Globus pallidus (tissue), 1 donor: ENCODE measurements at places on chromosomes 2 and 18.

- DNase-seq: no peak
Observed at GRCh38 chr2:151842830-151843690, 14.8 kb upstream of the ARL5A start.

- DNase-seq: no peak
Observed at GRCh38 chr2:86308356-86308755, 29.1 kb downstream of the REEP1 start.

DNA sequence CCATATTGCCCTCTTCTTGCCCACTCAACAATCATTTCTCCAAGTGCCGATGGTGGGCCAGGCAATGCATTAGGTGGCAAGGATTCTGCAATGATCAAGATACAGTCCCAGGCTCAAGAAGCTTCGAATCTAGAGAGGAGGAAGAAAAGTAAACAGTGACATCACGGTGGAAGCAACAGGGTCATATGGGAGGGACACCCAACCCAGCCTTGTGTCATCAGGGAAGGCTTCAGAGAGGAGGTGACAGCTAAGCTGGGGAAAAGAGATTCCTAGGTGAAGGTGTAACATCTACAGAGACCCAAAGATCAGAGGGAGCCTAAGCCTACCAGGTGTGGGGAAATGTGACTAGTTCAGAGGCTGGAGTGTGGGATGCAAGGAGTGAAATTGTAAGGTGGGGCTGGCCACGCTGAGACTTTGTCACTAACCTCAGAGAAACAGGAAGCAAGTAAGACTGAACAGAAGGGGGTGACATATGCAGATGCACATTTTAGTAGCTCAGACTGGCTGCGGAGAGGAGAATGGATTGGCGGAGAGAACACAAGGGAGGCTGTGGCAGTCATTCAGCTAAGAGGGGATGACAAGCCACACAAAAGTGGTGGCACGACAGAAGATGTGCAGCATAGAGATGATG is 104.9 kb downstream of the ANKRD44 start:
- DNase-seq: no peak

DNA sequence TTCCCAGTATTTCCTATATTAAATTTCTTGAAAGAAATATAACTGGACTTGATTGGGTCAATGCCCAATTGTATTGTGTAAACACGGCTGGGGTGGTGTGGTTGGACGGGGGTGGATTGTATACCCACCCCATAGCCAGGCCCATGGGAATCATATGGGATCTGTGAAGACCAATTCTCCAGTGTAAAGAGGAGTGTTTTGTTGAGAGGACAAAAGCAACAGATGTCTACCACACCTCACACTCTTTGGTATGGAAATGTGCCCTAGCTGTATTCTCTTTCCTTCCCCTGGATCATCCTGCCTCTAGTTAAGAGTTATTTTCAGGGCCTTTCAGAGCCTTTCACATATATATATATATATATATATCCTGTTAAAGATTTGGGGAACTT is 57.5 kb upstream of the TGIF1 start:
- no peak for DNase-seq

- DNase-seq: no peak
Observed at GRCh38 chr2:126614524-126615227, 41.3 kb upstream of the GYPC start.

- DNase-seq: no peak
Observed at GRCh38 chr2:236397681-236398080, 133.5 kb upstream of the ASB18 start.

- DNase-seq: no peak
Observed at GRCh38 chr2:48347712-48348111, 182.2 kb upstream of the STON1 start.

DNA sequence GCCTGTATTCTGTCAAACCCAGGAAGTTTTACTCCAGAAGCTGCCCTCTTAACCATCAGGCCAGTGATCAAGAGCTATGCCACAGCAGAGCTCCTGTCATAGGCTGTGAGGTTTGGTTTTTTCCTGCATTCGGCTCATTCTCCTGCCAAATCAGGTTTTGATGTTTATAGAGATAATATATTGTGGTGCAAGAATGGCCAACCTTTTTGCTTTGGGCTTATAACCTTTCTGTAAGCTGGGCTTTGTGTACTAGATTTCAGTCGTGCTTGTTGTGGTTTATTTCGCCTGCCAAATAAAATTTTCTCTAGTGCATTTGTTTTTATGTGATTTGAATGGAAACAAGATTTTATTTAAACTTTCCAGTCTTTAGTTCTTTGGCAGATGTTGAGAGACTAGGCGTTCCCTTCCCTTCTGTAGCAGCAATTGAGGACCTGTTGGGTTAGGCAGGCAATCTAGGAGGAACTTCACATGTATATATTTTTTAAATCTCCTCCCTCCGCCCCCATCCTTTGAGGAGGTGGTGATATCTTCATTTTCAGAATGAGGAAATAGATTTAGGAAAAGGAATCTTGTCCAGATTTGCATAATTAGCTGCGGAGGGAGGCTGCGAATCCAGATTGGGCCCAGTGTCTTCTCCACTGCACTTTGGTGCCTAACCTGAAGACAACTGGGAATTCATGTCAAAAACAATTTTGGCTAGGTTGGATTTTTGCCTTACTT is 2.6 kb downstream of the KDM3A start:
- DNase-seq: no peak
